ENCODE measurements at places on chromosomes 2 and 18.
A peak's percentile ranks its signal among the peaks of the same experiment; 100 is the strongest.

GRCh38 chr2:38037757-38038621 lies 38.0 kb downstream of the CYP1B1 start:
- H3K27ac ChIP-seq = peak overlapping the region; percentile 65
- DNase-seq = peak; percentile 50
- peaks cover 13% of the 10 kb centered on the region for H3K4me1 ChIP-seq

DNA sequence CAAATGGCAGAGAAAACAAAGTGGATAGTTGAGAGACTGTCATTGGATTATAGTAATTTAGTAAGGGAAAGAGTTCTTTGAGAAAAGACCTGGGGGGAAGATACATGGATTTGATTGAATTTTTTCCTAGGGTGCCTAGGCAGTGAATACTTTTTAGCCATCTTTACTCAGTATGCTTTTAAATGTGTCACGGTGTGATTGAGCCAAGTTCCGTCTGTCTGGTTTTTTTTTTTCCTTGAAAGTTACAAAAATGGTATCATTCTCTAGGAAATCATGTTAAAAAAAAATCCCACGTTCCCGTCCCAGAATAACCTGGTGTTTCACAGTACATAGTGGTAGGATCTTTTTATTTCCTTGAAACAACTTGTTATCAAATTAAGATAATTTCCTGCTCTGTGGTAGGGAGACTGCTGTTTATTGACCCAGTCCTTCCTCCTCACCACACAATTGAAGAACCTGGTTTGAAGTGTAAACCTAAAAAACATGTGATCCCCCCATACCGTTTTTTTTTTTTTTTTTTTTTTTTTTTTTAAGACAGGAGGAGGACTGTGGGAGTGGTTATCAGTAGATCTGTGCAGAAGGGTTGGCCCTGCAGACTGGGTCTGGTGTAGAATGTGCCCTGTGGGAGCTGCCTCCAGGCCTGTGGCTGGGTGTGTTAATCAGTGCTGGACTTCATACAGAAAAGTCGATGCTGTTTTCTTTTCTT lies 55.1 kb downstream of the DGKD start:
- peak overlapping the region; percentile 81 for H3K27ac ChIP-seq
- no peak for DNase-seq
- H3K4me1 ChIP-seq = peaks cover 65% of the 10 kb centered on the region
- no peak overlapping the region for H3K4me3 ChIP-seq

DNA sequence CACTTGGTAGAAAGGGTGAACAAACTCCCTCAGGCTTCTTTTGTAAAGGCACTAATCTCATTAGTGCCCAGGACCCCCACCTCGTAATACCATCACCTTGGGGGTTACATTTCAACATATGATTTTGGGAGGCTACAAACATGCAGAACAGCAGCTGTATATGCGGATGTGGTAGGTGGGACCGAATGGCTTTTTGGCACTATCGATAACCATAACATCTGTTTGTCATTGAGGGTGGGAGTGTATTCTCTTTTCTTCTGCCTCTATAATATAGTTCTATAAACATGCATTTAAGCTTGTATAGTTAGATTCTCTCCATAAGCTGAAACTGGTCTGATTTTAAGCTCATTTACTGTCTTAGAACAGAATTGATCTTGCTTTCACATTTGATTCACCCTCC lies 239.1 kb upstream of the BOD1L2 start:
- no peak overlapping the region for H3K27ac ChIP-seq
- DNase-seq = no peak
- H3K4me1 ChIP-seq = peaks cover 3% of the 10 kb centered on the region

DNA sequence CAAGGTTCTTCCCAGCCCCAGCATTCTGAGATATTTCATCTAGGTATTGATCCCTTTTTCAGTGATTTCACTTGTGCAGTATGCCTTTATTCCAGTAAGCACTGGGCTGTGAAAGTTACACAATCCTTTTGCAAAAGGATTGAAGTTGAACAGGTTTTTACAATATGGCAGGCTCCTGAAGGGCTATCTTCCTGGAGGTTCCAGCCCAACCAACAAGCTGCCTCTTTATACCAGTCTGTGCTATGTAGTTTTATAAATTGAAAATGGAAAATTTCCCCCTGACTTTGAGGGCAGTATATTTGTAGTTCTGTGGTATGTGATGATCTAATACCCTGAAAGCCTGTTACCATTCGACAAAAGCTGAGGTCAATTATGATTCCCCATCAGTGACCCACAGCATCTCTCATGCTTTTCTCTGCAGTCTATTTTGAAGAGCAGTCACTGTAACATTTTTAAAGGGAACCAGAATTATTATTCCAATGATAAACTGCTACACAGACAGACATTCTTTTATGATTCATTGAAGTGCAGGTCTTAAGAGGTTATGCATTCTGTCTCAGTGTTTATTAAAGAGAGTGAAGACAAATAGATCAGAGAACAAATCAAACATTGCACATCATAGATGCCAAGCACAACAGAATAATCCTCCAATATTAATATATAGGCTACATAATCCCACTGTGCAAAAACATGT lies 35.2 kb upstream of the STPG4 start:
- peaks cover 1% of the 10 kb centered on the region for H3K27me3 ChIP-seq
- H3K4me1 ChIP-seq = no peaks in the 10 kb centered on the region
- no peak for DNase-seq
- no peaks in the 10 kb centered on the region for H3K36me3 ChIP-seq
- H3K27ac ChIP-seq = no peak overlapping the region

DNA sequence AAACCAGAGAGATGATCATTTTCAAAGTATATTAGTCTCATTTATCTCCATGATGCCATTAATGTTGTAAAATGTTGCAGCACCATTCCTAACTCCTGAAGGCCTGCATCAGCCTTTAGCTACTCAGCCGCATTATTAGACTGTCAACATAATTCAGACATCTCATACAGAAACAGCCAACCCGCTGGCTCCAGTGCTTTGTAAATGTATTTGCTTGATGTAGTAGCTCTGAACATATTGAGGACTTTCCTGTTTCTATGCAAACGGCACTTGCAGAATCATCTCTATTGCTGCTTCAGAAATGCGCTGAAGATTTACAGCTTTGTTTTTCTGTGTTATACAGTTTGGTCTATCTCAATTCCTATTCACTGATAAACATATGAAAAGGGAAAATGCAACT lies 372.2 kb downstream of the DSEL start:
- DNase-seq = no peak
- no peaks in the 10 kb centered on the region for H3K27me3 ChIP-seq
- no peaks in the 10 kb centered on the region for H3K36me3 ChIP-seq

DNA sequence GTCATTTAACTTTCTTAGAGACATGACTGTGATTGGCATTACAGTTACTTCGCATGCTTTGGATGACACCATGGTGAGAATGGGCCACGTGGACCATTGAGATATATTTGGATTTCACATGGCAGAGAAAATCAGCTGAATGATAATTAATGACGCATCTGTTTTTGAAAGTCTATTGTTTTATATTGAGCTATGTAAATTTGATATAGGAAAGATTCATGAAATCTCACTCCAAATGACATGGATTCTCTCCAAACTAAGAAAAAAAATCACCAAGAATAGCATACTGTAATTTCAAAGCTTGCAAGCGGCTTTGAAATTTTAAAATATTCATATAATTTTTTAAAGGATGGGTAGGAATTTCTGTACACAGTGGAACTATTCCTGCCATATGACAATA lies 163.7 kb downstream of the SH3BP4 start:
- no peak overlapping the region for H3K27ac ChIP-seq
- no peak for DNase-seq
- H3K36me3 ChIP-seq = no peaks in the 10 kb centered on the region
- H3K27me3 ChIP-seq = peaks cover 12% of the 10 kb centered on the region
- no peaks in the 10 kb centered on the region for H3K4me1 ChIP-seq
- no peak overlapping the region for H3K4me3 ChIP-seq

DNA sequence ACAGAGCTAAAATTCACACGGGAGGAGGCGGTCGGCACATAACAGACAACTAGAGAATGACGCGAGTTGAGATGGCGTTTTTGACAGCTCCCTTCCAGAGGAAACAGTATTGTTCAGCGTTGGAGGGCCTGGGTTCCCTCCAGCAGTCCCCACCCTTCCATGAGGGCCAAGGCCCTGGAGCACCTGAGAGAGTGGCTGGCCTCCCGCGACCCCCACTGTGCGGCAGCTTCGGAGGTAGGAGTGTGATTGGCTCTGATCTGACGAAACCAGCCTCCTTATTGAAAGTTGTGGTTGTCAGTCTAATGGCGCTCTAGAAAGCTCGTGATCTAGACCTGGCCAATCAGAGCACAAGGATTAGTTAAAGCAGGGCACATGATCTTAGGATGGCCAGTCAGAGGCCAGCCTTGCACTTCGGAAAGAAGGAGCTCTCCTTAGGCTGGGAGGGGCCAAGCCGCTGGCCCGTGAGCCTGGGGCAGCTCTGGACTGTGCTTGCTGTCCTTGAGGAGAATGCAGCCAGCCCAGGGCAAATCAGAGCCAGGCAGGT lies 104.5 kb upstream of the CELF4 start:
- no peak for DNase-seq
- H3K4me1 ChIP-seq = no peaks in the 10 kb centered on the region
- H3K36me3 ChIP-seq = no peaks in the 10 kb centered on the region
- H3K27me3 ChIP-seq = no peaks in the 10 kb centered on the region

- H3K27ac ChIP-seq = no peak overlapping the region
- no peaks in the 10 kb centered on the region for H3K27me3 ChIP-seq
- peaks cover 3% of the 10 kb centered on the region for H3K4me1 ChIP-seq
- DNase-seq = no peak
Measured at GRCh38 chr2:46010223-46010924, 286.8 kb upstream of the EPAS1 start.

- no peak overlapping the region for H3K4me3 ChIP-seq
- no peak overlapping the region for H3K27ac ChIP-seq
- DNase-seq = no peak
- peaks cover 2% of the 10 kb centered on the region for H3K27me3 ChIP-seq
Measured at GRCh38 chr2:223297788-223298187, 245.8 kb downstream of the KCNE4 start.

GRCh38 chr18:67179726-67180125 lies 336.8 kb downstream of the DSEL start:
- H3K36me3 ChIP-seq = no peaks in the 10 kb centered on the region
- no peak overlapping the region for H3K27ac ChIP-seq
- no peaks in the 10 kb centered on the region for H3K4me1 ChIP-seq
- H3K4me3 ChIP-seq = no peak overlapping the region
- no peak for DNase-seq
- peaks cover 1% of the 10 kb centered on the region for H3K27me3 ChIP-seq

- H3K36me3 ChIP-seq = no peaks in the 10 kb centered on the region
- no peaks in the 10 kb centered on the region for H3K4me1 ChIP-seq
- no peak overlapping the region for H3K4me3 ChIP-seq
- no peaks in the 10 kb centered on the region for H3K27me3 ChIP-seq
- DNase-seq = no peak
Measured at GRCh38 chr2:201949181-201949926, 84.3 kb upstream of the FZD7 start.

GRCh38 chr18:48902856-48903601 lies 47.7 kb downstream of the SMAD7 start:
- no peak overlapping the region for H3K4me3 ChIP-seq
- H3K27ac ChIP-seq = no peak overlapping the region
- DNase-seq = no peak
- no peaks in the 10 kb centered on the region for H3K36me3 ChIP-seq
- peaks cover 11% of the 10 kb centered on the region for H3K4me1 ChIP-seq

DNA sequence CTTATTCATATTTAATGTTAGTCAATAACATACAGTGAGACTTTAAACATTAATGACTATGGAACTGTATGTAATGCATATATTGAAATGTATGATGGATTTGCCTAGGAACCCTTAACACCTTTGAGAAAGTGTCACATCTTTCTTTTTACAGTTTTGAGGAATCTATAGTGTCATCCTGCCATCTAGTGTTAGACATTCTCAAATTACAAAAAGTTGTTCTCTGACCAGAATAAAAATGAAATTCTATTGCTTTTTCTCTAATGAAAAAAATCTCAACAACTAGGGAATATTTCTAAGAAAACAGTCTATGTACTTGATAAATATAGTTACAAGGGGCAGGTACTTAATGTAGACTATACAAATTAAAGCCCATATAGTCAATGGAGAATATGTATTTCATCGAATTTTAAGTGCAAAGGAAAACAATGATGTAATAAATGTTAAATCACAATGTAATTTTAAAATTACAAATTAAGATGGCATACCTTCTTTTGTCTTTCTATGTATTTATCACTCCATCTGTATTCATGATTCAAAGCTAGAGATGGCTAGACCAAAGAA lies 5.1 kb upstream of the CALCRL start:
- no peak for DNase-seq
- H3K27ac ChIP-seq = no peak overlapping the region
- H3K36me3 ChIP-seq = no peaks in the 10 kb centered on the region
- H3K4me1 ChIP-seq = peaks cover 4% of the 10 kb centered on the region
- no peak overlapping the region for H3K4me3 ChIP-seq

GRCh38 chr2:177812713-177813396 lies 259.7 kb downstream of the PDE11A start:
- H3K27me3 ChIP-seq = peaks cover 4% of the 10 kb centered on the region
- DNase-seq = no peak
- no peaks in the 10 kb centered on the region for H3K36me3 ChIP-seq
- no peak overlapping the region for H3K4me3 ChIP-seq
- no peaks in the 10 kb centered on the region for H3K4me1 ChIP-seq

DNA sequence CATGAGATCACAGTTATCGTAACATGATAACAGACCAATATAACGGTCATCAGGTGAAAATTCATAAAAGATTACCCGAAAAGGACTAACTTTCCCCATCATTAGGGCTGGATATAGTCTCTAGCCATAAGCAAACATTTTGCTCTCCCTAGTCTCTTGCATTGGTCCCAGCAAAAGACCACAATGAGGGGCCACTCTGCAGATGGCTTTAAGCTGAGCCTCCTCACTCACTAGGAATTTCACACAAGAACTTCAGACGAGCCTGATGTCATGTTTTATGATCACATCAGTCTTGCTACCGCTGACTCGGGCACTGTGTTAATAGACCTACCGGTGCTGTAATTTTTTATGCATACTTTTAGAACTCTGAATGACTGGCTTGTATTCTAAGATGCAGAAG lies 35.2 kb downstream of the STK17B start:
- H3K4me3 ChIP-seq = no peak overlapping the region
- no peaks in the 10 kb centered on the region for H3K27me3 ChIP-seq
- H3K27ac ChIP-seq = no peak overlapping the region
- no peak for DNase-seq
- H3K36me3 ChIP-seq = peaks cover 93% of the 10 kb centered on the region

DNA sequence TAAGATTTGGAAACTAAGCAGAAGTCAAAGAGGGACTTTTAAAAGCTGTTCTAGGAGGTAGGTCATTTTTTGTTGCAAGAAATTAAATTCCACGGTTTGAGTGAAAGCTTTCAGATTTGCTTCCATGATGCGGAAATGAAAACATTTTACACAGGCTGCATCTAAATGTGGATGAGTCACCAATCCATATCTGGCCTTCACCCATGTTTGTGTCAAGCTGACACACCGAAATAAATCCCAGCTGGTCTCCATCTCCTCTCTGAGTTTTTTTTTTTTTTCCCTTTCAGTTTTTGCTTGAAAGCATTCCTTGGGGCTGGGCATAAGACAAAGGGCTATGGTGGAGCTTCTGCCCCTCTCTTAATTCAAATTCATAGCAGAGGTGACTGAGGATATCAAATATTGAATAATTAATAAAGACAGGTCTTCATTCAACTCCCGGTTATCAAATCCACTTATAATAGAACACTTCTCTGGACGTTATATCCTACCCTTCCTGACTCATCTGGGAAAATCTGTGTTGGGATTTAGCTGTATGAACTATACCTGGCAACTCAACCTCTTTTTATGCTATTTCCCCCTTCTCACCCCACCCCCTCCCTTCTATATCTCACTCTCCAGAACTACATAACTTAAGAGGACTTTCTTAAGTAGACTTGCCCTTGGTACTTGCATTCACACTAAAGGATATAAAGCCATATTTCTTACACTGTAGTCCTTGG lies 558.3 kb upstream of the GCFC2 start:
- no peaks in the 10 kb centered on the region for H3K27me3 ChIP-seq
- no peak overlapping the region for H3K4me3 ChIP-seq
- no peaks in the 10 kb centered on the region for H3K36me3 ChIP-seq
- H3K4me1 ChIP-seq = no peaks in the 10 kb centered on the region
- no peak for DNase-seq

Measured in activated CD8-positive, alpha-beta T cell treated with anti-CD3 and anti-CD28 coated beads for 36 hours (primary cell).